ENCODE measurements at places on chromosomes 3 and 15. TPM values are rescaled to one million over a fixed set of nuclear protein-coding genes. Genes with fewer than 3 reads are reported as not detected.

Gene CNTN3
- total RNA-seq, result 0.74 TPM

Gene ZNF80
- not detected for total RNA-seq

Gene PRRT3
- 5.5 TPM for total RNA-seq

Gene FBXW12
- total RNA-seq, result 0.27 TPM

Gene DIPK2A
- total RNA-seq, result 162 TPM

Gene ADGRG7
- total RNA-seq, result not detected

Gene LMCD1
- total RNA-seq, result 22.4 TPM

Gene BNC1
- 0.27 TPM for total RNA-seq

Gene TBC1D21
- total RNA-seq, result not detected

Gene SKOR1
- 0.08 TPM for total RNA-seq

Gene SLCO2A1
- total RNA-seq, result under 0.01 TPM

Gene SCN11A
- total RNA-seq, result 0.25 TPM

Gene GOLGA6A
- not detected for total RNA-seq

Gene RNF123
- total RNA-seq, result 22.7 TPM

Gene PRSS50
- total RNA-seq, result not detected

Gene FOXL2
- not detected for total RNA-seq

Gene ROPN1
- total RNA-seq, result not detected
